Mesenteric fat pad (tissue), 1 donor: ENCODE measurements at places on chromosomes 13 and 19. TPM values are rescaled to one million over a fixed set of nuclear protein-coding genes. Genes with fewer than 3 reads are reported as not detected.

The WDR87 gene
- not detected for total RNA-seq

DNA sequence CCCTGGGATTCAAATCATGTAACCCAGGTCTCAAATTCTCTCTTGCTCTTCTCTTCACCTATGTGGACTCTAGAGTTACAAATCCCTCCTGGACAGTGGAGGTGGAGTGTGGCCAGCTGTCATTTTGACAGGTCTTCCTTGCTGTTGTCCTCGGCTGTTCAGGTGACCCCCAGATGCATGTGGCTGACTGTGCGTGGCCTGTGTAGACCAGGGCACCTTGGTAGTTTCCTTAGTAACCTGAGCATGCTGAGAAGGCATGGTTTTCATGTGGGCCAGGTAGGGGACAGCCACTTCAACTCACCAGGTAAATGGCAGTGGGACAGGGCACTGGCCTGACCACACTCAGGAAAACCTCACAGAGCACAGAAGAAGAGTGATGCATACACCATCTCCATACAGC lies 155.0 kb upstream of the TSHZ3 start:
- DNase-seq: no peak

GRCh38 chr13:41978007-41978406 lies 17.1 kb upstream of the VWA8 start:
- no peak for DNase-seq

DNA sequence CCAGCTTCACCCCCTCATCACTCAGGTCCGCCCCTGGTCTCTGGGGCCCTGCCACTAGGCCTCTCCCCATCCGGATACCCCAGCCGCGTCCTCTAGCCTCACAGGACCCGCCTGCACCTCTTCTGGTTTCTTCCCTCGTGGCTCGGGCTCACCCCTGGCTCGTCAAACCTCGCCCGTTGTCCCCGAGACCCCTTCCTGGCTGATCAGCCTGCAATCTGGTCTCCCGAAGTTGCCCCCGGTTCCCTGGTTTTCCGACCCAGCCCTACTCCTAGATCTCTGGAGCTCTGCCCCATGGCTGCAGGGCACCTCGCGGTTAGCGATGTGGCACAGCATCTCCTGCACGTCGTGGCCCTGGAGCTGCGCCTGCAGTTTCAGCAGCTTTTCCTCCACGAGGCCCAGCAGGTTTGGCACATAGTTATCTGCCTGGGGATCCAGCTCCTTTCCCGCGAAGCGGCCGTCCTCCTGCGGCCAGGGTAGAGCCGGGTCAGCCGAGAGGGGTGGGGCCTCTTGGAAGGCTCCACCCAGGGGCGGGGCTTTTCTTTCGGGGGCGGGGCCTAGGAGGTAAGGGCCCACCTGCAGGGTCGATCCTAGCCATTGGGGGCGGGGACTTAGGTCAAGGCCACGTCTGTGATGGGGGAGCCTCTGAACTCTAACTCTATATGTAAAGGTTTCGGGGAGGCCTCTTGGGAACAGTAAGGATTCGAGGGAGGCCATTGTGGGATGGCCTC lies 2.4 kb upstream of the RGL3 start:
- DNase-seq: no peak

- DNase-seq: no peak
Observed at GRCh38 chr13:107809125-107809524, 406.2 kb downstream of the LIG4 start.

GRCh38 chr19:16899566-16900075 lies 10.8 kb downstream of the F2RL3 start:
- DNase-seq: no peak

- no peak for DNase-seq
Observed at GRCh38 chr19:46981286-46981945, 38.2 kb upstream of the NPAS1 start.

GRCh38 chr13:58528351-58528750 lies 896.8 kb downstream of the PCDH17 start:
- DNase-seq: no peak
